ENCODE measurements at places on chromosomes 2 and 18. TPM values are rescaled to one million over a fixed set of nuclear protein-coding genes. Genes with fewer than 3 reads are reported as not detected.

Gene TRMT61B
- 9.4 TPM for total RNA-seq

Gene SERPINB12
- not detected for total RNA-seq

Gene NPHP1
- total RNA-seq = 1.1 TPM

Gene STK17B
- 30.4 TPM for total RNA-seq

Gene AQP12B
- under 0.01 TPM for total RNA-seq

Gene NEU2
- total RNA-seq = not detected

Measured in hematopoietic multipotent progenitor cell (in vitro differentiated cells).